ENCODE measurements at places on chromosomes 12 and 14.
A peak's percentile ranks its signal among the peaks of the same experiment; 100 is the strongest.

GRCh38 chr12:27303139-27304111, 29.2 kb upstream of the BMAL2 start:
- DNase-seq: no peak

DNA sequence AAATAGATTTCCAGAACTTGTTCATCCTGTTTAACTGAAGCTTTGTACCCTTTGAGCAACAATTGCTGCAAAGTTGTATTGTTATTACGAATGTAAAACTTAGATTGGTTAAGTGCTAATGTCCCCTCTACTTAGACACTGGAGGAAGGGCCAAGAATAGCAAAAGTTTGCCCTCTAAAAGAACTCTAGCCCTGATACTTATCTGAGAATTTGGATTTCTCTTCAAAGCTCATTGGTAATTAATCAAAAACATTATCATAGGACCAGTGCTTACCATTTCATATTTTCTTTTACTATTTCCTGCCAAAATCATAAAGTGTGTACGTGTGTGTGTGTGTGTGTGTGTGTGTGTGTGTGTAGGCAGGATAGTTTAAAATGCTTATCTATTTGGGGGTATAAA, 58.2 kb downstream of the LMNTD1 start:
- DNase-seq: no peak

DNA sequence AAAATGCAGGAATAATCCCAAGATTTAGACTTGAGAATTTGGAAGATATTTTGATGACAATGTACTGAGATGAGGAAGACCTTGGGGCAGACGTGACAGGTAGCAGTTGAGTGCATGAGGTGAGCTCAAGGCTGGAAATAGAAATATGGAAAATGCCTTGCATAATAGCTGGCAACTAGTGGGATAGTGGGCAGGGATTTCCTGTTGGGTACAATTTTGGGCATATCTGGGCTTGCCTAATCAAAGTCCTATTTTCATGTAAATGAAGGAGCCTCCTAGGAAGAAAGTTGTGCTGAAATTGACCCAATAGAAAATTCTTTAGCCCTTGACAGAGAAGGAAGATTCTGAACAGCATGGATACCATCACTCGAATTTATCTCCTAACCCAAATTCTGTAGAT, 6.4 kb upstream of the GLIPR1 start:
- no peak for DNase-seq

GRCh38 chr12:120167529-120168095, 26.9 kb downstream of the GCN1 start:
- no peak for DNase-seq

DNA sequence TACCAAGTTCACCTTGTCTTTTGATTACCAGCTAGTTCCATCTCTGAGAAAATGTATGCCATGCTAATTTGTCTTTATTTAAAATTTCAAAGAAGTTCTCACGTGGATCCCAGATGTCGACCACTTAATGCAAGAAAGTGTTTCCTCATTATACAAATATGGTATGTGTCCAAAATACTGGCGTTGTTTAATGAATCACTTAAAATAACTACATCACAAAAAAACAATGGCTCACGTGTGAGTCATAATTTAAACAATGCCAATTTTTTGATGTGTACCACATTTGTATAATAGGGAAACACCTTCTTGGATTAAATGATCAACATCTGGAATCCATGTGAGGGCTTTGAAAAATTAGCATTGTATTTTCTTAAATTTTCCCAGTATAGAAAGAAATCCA, 40.8 kb downstream of the DBX2 start:
- DNase-seq: no peak

DNA sequence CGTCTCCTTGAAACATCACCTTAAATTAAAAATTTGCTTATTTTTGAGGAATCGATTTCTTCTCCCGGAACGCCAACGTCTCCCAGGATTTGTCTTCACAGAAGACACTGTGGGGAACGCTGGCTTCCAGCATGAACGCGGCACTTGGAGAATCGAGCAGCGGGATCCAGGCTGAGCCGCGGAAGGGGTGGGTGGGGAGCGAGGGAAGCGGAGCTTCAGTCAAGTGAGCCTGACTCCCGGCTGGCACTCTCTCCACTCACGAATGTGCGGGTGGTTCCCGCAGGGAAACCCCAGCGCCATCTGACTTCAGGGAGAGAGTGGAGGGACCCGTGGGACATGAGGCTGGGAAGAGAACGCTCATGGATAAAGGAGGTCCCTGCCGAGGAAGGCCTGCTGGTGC, 506.0 kb upstream of the TMEM132C start:
- no peak for DNase-seq

DNA sequence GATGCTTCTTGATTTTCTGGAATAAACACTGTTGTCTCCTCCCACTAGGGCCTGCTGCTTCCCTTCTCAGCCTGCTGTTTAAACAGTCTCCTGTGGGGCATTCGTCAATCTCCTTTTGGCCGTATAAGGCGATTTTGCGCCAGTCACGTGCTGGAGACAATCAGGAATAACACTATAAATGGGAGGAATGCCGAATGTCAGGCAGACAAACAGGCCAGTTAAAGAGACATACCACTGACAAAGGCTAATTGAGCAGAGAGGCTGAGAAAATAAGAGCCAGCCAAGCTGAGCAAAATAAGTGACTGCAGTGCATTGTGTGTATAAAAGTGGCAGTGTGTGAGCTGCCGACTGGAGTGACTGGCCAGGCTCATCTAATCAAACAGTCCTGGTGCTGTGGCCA, 23.3 kb downstream of the DMAC2L start:
- no peak for DNase-seq

GRCh38 chr12:96241846-96242256, 47.7 kb downstream of the ELK3 start:
- DNase-seq: peak; percentile 48

DNA sequence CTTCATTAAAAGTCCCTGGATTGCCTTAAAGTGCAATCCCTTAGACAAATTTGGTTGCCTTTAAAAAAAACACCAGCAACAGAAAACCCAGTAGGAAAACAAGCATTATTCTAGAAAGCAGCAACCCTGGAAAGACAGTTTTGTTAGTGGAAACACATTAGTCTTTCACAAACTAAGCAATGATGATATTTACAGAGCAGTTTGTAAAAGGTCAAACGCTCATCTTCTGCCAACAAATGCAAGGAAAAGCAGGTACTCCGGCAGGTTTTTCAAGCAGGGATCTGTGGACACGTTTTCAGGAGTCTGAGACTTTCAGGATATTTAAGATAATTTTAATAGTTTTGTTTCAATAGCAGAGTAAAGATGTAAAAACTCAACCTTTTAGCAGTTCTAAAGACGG, 202.2 kb downstream of the EXOC5 start:
- DNase-seq: no peak

GRCh38 chr12:20883288-20883687, 72.8 kb downstream of the SLCO1B3 start:
- DNase-seq: no peak

DNA sequence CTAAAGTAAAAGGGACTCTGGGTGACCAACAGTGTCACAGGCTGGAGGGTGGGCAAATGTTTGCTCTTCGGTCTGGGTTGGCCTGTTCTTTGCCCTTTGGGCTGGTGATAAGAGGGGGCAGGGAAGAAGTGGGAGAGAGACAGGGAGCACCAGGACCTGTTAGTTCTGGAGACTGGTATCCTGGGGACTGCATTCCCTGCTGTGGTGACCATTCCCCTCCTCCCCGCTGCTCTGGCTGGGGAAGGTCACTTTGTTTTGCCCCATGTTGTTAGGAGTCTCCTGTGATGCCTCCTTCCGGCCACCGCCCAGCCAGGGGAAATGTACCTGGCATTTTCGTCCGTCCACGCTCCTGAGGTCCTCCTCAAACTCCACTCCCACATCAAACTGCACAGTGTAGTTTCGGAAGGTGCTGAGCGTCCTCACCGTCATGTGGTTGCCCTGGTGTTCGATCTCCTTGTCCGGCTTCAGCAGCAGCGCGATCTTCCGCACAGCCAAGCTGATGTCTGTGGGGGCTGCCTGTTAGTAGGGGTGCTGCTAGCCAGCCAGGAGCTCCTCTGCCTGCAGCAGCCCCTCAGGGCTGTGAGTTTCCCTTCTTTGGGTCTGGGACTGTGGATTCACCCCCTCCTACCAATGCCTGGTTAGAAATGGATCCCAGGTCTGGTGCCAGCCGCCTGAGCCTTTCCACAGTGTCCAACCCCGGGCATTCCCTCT, 618 bp downstream of the RBP5 start:
- no peak for DNase-seq

GRCh38 chr12:46921764-46922133, 96.0 kb upstream of the SLC38A4 start:
- DNase-seq: no peak

DNA sequence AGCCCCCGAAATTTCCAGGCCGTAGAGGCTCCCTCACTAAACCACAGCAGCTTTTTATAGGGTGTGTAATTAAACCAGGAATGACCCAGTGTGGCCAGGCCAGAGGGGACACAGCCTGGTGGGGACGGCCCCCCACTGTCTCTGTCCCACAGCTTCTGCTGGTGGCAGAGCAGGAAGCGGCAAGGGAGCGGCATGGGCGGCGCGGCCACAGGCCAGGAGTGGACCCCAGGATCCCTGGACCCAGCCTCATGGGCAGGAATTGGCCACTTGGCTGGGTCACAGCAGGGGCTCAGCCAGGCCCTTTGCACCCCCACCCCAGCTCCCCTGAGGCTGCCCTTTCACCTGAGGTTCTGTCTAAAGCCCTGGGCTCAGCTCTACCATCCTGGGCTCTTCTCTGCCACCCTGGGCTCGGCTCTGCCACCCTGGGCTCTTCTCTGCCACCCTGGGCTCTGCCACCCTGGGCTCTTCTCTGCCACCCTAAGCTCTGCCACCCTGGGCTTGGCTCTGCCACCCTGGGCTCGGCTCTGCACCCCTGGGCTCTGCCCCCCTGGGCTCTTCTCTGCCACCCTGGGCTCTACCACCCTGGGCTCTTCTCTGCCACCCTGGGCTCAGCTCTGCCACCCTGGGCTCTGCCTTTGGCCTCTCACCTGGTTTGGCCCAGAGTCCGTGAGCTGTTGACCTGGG, 39.3 kb downstream of the FBRSL1 start:
- no peak for DNase-seq

GRCh38 chr14:72745546-72745945, 148.4 kb downstream of the DPF3 start:
- DNase-seq: no peak

DNA sequence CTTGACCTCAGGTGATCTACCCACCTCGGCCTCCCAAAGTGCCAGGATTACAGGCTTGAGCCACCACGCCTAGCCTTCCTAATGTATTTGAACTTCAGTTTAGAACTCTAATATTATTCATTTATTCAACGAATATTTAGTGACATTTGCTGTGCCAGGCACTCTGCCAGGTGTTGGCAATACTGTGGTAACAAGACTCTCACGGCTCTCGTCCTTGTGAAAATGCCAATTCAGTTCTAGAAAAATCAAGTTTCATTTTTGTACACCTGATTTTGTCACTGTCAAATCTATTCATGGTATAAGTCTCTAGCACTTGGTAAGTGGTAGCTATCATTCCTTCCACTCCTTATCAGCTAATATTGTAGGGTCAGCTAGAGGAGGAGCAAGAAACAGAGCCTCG, 6.3 kb upstream of the PWP1 start:
- DNase-seq: no peak

GRCh38 chr14:36719823-36720222, 58.2 kb downstream of the PAX9 start:
- no peak for DNase-seq

GRCh38 chr12:67025543-67026114, 243.5 kb upstream of the CAND1 start:
- DNase-seq: peak; percentile 65

DNA sequence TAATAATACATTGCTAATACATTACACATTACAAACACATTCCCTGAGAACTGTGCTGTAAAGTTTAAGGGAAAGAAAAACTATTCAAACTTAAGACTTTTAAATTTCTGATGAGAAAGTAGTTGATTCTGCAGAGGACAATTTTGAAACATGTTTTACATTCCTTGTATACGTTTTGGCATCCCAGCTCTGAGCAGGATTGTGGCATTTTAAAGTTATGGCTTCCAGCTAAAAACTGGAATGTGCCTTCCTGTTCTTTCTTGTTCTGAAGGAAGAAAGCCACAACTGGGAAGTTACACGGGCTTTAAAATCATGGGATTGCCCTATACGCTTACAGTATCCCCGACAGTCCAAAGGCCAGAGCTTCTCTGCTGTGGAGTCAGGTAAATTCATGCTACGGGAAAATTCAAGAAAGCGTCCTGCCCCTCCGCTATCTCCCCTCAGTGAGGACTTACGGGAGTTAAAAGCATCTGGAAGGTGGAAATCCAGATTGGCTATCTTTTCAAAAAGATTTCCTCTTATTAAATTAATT, 10.8 kb upstream of the KLHL42 start:
- no peak for DNase-seq

DNA sequence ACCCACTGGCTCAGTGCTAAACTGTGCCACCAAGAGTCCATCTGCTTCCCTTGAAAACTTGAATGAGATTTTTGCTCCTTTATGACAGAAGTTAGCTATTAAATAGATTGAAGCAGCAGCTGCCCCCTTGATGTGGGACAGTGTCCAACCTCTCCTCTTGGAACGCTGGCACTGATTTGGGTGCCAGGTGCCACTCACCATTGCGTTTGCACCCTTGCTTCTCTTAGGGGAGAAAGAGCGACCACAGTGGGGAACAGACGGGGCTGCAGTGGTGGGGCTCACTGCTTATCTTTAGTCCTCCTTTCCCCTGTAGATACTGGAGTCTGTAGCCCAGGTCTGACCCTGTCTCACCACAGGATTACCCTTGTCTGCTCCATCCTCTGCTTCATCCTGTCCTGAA, 9.4 kb downstream of the EP400 start:
- no peak for DNase-seq

DNA sequence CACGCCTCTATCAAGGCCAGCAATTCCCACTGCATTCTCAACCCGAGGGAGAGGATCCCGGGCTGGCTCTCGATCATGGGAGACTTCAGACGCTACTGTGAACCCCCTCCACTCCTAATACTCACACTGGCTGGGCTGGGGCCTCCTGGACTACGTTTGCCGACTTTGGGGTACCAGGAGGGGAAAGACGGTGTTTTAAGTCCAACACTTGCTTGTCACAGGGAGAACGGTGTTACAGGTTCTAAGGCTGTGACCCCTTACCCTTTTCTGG, 463 bp downstream of the NACA start:
- DNase-seq: no peak

- DNase-seq: no peak
Measured at GRCh38 chr12:15561396-15561795, 227.8 kb downstream of the EPS8 start.

- DNase-seq: no peak
Measured at GRCh38 chr12:104672096-104672445, 215.3 kb downstream of the CHST11 start.
